ENCODE measurements at places on chromosomes 6 and 20. TPM values are rescaled to one million over a fixed set of nuclear protein-coding genes. Genes with fewer than 3 reads are reported as not detected.

The C20orf204 gene
- 1.1 TPM for total RNA-seq

The RXRB gene
- total RNA-seq, result 35.1 TPM

The DST gene
- 356 TPM for total RNA-seq

The PLN gene
- total RNA-seq, result not detected

The DYNLT2 gene
- total RNA-seq, result 1.3 TPM

The POM121L2 gene
- total RNA-seq, result not detected

The FYN gene
- total RNA-seq, result 53.7 TPM

The EBF4 gene
- total RNA-seq, result not detected

The APCDD1L gene
- total RNA-seq, result 0.86 TPM

The C6orf58 gene
- not detected for total RNA-seq

The VGLL2 gene
- not detected for total RNA-seq

The DNMT3B gene
- 2.0 TPM for total RNA-seq

GRCh38 chr6:24126586-24127192 is 674 bp downstream of the NRSN1 start:
- DNase-seq, result peak; percentile 76

GRCh38 chr20:48599748-48600469 is 227.9 kb downstream of the PREX1 start:
- no peak for DNase-seq

DNA sequence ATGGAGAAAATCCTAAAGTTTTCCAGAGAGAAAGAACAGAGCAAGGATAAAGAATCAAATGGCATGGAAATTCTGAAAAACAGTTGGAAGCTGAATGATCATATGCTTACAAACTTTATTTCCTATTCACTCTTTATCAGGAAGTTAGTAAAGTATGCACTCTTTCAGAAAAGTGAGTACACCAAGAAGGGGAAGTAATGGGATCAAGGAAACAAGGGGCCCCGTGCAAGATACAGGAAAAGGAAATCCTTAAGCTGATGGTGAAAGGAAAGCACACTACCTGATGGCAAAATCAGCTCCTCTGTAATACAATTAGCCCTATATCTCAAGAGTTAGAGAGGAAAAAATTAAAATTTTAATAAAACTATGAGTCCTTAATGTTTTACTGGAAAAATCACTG is 14.0 kb downstream of the CALHM6 start:
- no peak for DNase-seq

GRCh38 chr6:45187836-45188235 is 140.3 kb upstream of the RUNX2 start:
- peak; percentile 71 for DNase-seq

GRCh38 chr6:18350712-18351111 is 36.4 kb upstream of the RNF144B start:
- no peak for DNase-seq

- DNase-seq, result peak; percentile 28
Measured at GRCh38 chr6:46651006-46651405, 1.6 kb downstream of the CYP39A1 start.

GRCh38 chr20:695165-695866 is 19.7 kb upstream of the SCRT2 start:
- no peak for DNase-seq

GRCh38 chr6:4776493-4777393 is 539 bp downstream of the CDYL start:
- peak; percentile 48 for DNase-seq

DNA sequence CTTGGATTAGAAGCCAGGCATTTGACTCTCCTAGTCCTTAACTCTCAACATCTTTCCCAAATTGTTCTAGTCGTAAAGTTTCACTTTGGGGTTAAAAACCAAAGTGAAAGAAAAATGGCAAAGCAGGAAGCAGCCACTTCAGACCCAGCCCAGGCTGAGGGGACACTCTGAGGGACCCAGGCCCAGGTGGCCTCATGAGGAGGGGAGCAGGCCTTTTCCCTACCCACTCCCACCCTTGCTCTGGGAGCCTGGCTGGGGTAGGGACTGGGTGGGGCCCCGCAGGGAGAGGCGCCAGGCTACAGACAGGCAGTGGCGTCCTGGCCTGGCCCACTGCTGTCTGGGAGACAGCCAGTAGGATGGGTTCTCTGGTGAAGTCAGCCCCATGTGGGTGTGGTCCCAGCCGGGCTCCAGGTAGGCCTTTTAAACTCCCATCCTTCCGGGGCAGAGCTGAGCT is 68.7 kb upstream of the MYL9 start:
- DNase-seq, result peak; percentile 58

DNA sequence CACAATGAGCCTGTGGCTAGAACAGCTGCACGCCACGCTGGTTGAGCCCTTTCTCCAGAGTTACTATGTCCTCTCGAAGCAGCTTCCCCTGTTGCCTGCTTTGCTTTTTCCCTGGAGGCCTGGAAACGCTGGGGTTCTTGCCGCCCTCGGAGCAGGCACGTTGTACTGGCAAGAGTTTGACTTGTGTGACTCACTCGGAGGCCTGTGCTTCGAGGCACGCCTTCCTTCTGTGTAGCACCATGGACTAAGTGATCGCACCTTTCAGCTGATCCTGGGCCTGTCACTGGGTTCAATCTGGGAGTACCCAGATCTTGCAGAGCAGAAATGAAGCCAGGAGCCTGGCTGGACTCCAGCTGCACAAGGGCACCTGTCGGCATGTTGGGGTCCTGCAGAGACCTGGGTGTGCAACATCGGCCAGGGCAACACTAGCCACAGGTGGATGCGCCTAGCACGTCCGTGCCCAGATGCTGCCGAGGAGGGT is 5.2 kb downstream of the INSM1 start:
- DNase-seq, result peak; percentile 64

DNA sequence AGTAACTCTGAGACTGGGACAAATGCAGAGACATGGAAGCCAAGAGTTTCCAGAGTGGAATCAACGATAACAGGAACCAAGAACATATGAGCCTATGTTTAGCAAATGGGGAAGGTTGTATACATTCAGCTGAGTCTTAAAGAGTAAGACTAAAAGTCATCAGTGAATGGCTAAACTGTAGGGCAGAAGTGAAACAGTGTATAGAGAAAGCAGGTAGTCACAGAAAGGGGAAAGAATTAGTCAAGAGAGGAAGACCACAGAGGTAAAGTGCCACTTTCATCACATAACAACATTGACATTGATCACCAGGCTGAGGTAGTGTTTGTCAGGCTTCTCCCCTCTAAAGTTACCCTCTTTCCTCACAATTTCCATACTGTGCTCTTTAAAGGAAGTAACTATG is 306.5 kb upstream of the SPTLC3 start:
- DNase-seq, result no peak

GRCh38 chr6:130697271-130697994 is 129.8 kb upstream of the SMLR1 start:
- DNase-seq, result no peak

GRCh38 chr6:82783587-82784236 is 281.9 kb downstream of the UBE3D start:
- no peak for DNase-seq

DNA sequence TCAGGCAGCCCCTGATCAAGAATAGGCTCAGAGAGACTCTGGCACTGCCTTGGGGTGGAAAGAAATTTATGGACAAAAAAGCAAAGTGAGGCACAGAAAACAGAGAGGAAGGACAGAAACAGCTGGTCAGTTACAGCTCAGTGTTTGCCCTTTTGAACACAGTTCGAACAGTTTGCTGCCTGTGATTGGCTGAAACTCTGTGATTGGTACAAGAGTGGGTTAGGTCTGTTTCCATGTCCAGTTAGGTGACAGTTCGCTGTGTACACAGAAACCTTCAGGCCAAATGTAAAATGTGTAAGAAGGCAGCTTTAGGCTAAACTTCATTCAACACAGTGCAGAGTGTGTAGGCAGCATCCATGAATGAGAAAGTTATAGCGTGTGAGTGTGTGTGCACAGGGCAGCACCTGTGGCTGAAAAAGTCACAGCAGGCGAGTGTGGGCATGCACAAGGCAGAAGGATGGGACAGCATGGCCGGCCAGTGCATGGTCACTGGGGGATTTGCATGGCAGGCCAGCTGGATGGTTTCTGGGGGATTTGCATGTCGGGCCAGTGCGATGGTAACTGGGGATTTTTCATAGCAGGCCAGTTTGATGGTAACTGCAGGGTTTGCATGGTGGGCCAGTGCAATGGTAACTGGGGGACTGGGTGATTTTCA is 75.4 kb upstream of the FRMD1 start:
- DNase-seq, result no peak

GRCh38 chr6:14620522-14620921 is 502.9 kb downstream of the CD83 start:
- DNase-seq, result no peak

DNA sequence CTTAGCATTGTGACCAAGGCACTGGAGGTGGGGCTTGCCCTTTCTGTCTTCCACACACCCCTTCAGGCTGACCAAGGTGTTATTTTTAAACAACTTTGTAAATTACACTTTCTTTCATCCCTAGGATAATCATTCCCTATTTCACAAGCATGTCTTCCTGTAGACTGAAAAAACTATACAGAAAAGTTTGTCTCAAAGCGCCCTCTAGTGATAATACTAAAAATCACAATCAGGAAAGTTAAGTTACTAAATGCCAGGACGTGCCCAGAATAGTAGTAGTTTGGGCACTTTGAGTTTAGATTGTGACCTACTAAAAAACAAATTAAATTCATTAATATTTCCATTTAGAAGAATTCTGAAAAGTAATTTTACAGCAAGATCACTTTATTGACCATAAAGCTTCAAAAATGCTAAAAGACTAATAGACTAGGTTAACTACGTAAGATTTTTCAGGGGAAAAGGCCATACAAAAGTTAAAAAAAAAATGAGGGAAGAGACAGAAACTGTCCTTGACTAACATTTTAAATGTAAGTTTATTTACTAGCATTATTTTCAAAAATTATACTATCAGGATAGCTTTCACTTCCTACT is 123.3 kb upstream of the DUSP22 start:
- DNase-seq, result peak; percentile 64

- no peak for DNase-seq
Measured at GRCh38 chr20:50408526-50409364, 101.4 kb upstream of the PTPN1 start.

GRCh38 chr6:56764081-56764566 is 121.4 kb upstream of the DST start:
- DNase-seq, result peak; percentile 59

- peak; percentile 70 for DNase-seq
Measured at GRCh38 chr20:63232235-63233060, 3.3 kb upstream of the BIRC7 start.

DNA sequence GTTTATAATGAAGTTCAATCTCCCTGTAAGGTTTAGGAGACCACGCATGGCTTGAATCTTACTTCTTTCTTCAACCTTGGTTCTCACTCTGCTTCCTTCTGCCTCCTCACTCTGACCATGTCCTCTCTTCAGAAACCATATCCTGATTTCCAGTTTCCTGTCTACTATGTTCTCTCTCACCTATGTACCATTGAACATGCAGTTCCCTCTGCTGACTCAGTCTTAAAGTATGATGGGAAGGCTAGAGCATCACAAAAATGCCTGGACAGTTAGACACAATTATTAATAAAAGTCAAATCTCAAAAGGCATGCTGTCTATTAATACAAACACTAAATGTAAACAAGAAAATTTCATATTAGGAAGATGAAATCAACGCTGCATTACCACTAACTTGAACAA is 151.6 kb downstream of the PRKN start:
- no peak for DNase-seq

- peak; percentile 24 for DNase-seq
Measured at GRCh38 chr6:56297022-56297989, 49.9 kb upstream of the COL21A1 start.

DNA sequence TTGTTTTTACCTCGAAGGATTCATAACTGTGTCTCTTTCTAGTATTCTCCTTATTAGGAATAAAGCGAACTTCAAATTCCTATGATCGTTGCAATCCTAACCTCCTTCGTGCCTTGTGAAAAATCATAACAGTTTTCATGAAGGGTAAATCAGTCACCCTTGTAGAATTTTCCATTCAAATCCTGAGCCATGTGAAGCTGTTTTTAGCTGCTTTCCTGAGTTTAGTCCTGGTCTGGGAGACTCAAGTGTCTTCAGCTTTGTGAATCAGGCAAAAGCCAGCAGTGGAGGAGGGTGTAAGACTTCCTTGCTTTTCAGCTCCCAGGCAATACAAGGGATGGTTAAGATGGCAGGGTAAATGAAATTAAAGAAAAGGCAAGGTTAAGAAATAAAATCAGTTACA is 24.3 kb downstream of the GCNT2 start:
- no peak for DNase-seq

DNA sequence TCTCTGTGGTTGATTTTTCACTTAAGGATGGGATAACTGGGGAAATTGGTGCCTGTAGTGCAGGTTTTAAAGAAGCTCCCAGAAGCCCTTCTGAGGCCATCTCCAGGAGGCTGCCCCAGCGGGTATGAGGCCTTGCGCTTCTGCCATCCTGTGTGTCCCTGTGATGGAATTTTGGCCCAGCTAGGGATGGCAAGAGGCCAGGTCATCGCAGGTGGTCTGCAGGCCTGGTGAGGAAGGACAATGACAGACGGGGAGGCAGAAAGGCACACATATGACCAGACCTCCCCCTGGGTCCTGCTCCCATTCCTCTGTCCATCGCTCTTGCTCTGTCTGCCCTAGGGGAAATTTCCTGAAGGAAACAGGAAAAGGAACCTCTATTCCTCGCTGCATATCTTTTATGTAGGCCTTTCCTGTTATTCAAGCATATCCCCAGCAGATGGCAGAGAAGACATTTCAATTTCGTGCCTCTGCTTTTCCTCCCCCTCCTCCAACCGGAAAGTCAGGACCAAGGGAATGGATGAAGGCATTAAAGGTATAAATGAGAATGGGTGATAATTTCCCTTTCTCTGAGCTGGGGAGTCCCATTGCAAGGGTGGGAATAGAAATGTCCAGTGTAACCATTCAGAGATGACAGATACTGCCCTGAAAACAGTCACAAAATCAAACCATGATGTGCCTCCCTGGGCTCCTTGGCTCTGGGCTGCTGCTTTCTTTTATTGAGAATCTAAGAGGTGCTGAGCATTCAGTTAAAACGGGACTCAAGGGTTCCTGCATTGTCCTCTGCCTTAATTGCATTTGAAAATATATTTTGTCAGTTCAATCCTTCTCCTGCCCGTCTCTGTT is 17.6 kb upstream of the HLA-F start:
- DNase-seq, result peak; percentile 72
